NCI-H446 treated with DMSO at 0.1 percent for 48 hours (cell line): ENCODE measurements at places on chromosomes 1 and 21.

DNA sequence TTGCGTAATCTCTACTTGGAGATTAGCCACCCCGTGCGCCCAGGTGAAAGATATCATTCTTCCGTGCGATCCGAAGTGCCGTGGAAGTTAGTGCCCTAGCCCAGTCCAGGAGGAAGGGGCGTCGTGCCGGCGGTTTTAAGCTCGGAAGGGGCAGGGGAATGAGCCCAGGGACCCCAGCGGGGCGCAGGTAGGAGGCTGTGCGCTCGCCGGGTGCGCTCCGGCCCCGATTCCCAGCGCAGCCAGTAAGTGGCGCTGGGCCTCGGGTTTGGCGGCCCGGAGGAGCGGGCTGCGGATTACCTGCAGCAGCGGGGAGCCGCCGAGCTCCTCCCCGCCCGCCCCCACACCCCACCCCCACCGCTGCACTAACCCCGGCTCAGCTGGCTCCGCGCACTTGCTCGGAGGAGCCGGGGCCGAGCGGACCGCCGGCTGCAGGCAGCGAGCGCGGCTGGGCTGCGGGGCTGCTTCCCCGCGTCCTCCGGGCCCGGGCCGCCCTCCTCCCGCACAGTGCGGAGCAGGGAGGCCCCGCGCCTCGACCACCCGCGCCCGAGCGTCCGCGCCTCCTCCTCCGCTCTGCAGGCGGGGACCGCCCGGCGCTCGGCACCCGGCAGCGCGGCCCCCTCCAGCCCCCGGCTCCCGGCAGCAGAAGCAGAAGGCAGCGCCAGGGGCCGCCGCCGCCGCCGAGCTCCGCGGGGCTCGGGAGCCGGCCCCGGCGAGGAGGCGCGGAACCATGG is at the start of gene RYR2:
TSS of gene RYR2 (plus strand) at position 390 of the 731 bp plus-strand sequence. CDS start at position 728, 338 bp downstream.
- no peak for DNase-seq

DNA sequence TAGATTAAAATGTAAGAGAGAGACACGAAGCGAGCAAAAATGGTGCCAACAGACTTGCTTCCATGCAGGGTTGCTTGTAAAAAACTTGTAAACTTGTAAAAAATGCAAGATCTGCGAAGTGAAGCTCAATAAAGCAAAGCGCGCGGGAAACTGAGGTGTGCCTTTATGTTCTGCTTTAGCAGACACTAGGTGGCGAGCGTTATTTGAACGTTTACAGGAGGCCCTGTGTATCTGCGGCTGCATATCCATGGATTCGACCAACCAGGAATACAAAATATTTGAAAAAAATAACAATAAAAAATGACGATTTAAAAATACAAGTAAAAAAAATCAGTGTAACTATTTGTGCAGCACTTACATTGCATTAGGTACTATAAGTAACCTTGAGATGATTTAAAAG is 1.5 kb downstream of the UBE2G2 start:
- no peak for DNase-seq

GRCh38 chr1:17733661-17734060 is 21.5 kb upstream of the ACTL8 start:
- DNase-seq: no peak

DNA sequence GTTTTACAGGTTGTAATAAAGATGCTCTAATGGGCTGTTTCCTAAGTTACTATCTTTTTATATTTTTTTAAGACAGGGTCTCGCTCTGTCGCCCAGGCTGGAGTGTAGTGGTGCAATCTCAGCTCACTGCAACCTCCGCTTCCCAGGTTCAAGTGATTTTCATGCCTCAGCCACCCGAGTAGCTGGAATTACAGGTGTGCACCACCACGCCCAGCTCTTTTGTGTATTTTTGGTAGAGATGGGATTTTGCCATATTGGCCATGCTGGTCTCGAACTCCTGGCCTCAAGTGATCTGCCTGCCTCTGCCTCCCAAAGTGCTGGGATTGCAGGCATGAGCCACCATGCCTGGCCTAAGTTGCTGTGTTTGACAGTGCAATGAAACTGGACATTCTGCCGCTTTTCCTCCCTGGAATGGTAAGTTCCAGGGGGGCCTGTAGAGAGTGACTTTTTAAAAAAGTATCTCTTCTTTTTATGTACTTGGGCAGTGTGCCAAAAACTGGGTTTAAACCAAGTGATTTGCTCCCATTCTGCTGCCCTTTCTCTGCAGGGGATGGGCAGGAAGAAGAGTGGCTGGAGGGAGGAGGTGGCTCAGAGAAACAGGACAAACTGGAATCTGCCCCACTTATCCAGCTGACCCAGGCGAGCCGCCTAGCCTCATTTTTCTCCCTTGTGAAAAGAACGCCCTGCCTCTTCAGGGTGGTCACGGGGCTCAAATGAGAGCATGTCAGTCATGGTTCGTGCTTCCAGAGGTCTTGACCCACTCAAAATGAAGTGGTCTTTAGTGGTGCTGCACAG is 2.3 kb downstream of the SLC37A1 start:
- no peak for DNase-seq

- no peak for DNase-seq
Measured at GRCh38 chr1:174958396-174958795, 41.4 kb upstream of the CACYBP start.
